ENCODE measurements at places on chromosomes 13 and 19. TPM values are rescaled to one million over a fixed set of nuclear protein-coding genes. Genes with fewer than 3 reads are reported as not detected.

DNA sequence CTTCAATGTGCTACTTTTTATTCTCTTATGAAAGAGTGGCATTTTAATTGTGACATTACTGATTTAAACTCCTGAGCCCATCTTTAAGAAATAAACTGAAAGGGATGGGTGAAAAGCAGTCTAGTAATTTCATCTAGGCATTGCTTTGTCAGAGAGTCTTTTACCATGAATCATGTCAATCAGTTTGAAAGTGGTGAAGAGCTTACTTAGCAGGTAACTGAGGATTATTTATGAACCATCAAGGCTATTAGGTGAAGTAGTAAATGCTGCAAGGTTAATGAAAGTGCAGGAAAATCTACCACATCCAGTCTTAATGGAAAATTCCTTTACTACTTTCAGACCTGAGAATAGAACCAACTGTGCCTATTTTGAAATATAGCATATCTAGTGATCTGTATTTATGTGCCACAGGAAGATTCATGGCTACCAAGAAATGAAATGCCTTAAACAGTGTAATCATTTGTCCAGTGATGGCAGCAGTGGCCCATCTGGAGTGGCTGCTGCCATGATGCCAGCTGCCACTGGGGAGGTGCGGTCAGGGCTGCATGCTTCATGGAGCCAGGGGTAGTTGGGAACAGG is 368.9 kb downstream of the SLITRK6 start:
- H3K27me3 ChIP-seq, result no peaks in the 10 kb centered on the region
- H3K4me1 ChIP-seq, result no peaks in the 10 kb centered on the region
- no peak overlapping the region for H3K4me3 ChIP-seq
- no peaks in the 10 kb centered on the region for H3K36me3 ChIP-seq
- no peak overlapping the region for H3K27ac ChIP-seq

DNA sequence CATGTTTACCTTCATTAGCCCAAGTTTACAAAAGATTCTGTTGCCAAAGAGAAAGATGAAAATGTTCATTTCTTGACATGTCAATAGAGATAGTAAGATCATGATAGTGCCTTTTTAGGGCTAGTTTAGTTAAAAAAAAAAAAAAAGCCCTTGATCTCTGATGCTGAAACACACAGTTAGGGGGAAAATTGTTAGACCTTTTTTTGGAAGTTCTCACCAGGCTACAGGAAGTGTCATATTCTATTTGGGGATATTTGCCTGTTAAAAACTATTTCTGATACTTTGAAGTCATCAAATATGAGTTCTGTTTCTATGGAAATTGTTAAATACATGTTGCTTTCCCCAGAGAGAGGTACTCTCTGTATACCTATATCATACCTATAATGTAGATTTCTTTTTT is 21.6 kb downstream of the SLAIN1 start:
- H3K4me1 ChIP-seq, result peaks cover 3% of the 10 kb centered on the region
- H3K36me3 ChIP-seq, result peaks cover 14% of the 10 kb centered on the region
- H3K27me3 ChIP-seq, result no peaks in the 10 kb centered on the region

DNA sequence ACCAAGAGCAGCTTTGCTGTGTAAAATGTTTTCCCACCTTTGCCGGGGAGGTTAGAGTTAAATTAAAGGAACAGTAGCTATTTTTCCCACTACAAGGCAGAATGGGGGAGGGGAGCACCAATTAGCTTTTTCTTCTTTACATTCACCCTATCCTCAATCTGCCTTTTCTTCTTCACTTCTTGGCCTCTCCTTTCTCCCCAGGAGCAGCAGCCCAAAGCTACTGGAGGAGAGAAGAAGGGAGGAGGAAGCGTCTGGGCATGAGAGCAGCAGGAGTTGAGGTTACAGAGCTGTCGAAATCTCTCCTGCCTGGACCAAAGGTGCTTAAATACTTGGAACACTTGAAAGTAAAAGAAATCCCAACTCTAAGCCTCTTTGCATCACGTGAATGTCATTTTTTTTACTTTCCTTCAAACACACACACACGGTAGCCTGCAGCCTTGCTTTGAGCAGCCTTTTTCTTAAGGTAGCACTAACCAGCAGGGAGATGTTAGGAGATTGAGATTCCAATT is 39.0 kb upstream of the WASF3 start:
- DNase-seq, result peak; percentile 27
- H3K4me3 ChIP-seq, result no peak overlapping the region
- no peaks in the 10 kb centered on the region for H3K27me3 ChIP-seq
- no peaks in the 10 kb centered on the region for H3K36me3 ChIP-seq

DNA sequence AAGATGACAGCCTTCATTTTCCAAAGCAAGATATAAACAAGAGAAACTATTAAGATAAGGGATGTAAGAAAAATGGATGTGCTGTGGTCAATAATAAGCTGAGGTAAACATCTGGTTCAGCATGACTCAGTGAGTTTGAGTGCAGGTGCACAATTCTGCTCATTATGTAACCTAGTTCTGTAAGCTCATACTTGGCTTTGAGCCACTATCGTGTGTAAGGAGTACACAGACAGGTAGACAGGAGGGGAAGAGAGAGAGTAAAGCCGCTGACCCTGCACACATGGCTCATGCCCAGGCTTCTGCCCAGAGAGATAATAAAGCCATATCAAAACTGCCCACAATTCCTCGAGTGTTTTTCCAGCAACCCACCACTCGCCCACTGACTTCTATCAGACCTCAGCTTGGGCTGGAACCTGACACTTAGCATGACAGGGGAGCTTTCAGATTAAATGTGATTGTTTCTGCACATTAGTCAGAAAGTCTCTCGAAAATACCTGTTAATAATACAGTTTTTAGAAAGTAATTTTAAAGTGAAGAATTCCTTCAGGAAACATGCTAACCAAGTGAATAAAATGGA is 51.7 kb downstream of the ZNF91 start:
- H3K4me3 ChIP-seq, result no peak overlapping the region
- H3K27me3 ChIP-seq, result no peaks in the 10 kb centered on the region
- H3K36me3 ChIP-seq, result peaks cover 89% of the 10 kb centered on the region
- DNase-seq, result no peak

DNA sequence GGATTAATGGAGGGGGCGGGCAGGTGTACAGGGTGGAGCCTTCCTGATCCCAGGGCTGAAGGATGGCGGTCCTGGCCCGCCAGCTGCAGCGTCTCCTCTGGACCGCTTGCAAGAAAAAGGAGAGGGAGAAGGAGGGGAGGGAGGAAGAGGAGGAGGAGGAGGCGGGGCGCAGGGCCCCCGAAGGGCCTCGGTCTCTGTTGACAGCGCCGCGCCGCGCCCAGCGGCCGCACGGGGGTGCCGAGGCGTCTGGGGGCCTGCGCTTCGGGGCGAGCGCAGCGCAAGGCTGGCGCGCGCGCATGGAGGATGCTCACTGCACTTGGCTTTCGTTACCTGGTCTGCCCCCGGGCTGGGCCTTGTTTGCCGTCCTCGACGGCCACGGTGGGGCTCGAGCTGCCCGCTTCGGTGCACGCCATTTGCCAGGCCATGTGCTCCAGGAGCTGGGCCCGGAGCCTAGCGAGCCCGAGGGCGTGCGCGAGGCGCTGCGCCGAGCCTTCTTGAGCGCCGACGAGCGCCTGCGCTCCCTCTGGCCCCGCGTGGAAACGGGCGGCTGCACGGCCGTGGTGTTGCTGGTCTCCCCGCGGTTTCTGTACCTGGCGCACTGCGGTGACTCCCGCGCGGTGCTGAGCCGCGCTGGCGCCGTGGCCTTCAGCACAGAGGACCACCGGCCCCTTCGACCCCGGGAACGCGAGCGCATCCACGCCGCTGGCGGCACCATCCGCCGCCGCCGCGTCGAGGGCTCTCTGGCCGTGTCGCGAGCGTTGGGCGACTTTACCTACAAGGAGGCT is at the start of gene PPM1N:
Gene PPM1N, plus strand, starts transcription at position 33 of the 785 bp plus-strand sequence. Its CDS starts 30 bp downstream, at position 63.
- peaks cover 76% of the 10 kb centered on the region for H3K4me1 ChIP-seq
- H3K36me3 ChIP-seq, result no peaks in the 10 kb centered on the region
- H3K27ac ChIP-seq, result no peak within 1 kb of the TSS
- H3K27me3 ChIP-seq, result peaks cover 61% of the 10 kb centered on the region
- H3K4me3 ChIP-seq, result peak within 1 kb of the TSS; percentile 8

CYP4F8 gene
- 0.10 TPM for polyA plus RNA-seq
